ENCODE measurements at places on chromosomes 1 and 21. TPM values are rescaled to one million over a fixed set of nuclear protein-coding genes. Genes with fewer than 3 reads are reported as not detected.

The GJA8 gene
- total RNA-seq: not detected

DNA sequence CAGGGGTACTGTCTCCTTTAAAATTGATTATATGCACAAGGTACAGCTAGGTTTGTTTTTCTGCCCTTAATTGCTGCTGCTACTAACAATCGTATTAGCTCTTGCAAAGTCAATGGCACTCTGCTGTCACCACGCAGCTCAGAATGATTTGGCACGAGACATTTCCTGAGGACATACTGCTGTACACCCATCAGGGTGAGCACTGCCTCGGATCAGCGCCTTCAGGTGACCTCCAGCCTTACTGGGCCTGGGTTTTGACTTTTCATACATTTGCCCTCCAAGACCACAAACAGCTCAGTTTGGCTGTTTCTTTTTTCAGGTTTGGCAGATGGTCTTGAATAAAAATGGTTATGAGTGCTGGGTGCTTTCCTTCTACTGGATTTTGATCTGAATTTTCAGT lies 110.9 kb downstream of the NTPCR start:
- H3K4me1 ChIP-seq: no peaks in the 10 kb centered on the region
- no peaks in the 10 kb centered on the region for H3K27me3 ChIP-seq
- no peak for DNase-seq
- no peak overlapping the region for H3K27ac ChIP-seq
- no peaks in the 10 kb centered on the region for H3K36me3 ChIP-seq

GRCh38 chr1:31809698-31810097 lies 6.1 kb downstream of the SPOCD1 start:
- H3K27me3 ChIP-seq: no peaks in the 10 kb centered on the region
- H3K4me1 ChIP-seq: no peaks in the 10 kb centered on the region
- H3K4me3 ChIP-seq: no peak overlapping the region
- H3K36me3 ChIP-seq: no peaks in the 10 kb centered on the region

- H3K4me3 ChIP-seq: no peak overlapping the region
- no peak overlapping the region for H3K27ac ChIP-seq
- H3K36me3 ChIP-seq: no peaks in the 10 kb centered on the region
These were observed 35.5 kb downstream of the COLGALT2 start for GRCh38 chr1:184002071-184002470.

DNA sequence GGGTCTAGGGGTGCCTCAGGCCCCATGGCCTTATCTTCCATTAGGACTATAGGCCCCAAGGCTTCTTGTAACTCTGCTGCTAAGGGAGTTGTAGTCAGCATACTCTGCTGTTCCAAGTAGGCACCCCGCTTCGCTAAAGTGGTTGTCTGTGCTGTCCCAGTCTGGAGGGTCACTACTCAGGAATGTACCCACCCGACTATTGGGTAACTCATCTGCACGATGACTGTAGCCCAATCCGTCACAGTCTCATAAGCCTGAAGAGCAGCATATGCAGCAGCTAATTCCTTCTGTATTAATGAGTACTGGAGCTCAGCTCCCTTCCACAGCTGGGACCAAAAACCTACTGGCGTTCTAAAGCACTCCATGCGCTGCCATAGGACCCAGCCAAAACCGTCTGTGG lies 111.0 kb downstream of the GDAP2 start:
- H3K27ac ChIP-seq: no peak overlapping the region
- H3K27me3 ChIP-seq: no peaks in the 10 kb centered on the region
- H3K4me3 ChIP-seq: no peak overlapping the region
- no peaks in the 10 kb centered on the region for H3K36me3 ChIP-seq

DNA sequence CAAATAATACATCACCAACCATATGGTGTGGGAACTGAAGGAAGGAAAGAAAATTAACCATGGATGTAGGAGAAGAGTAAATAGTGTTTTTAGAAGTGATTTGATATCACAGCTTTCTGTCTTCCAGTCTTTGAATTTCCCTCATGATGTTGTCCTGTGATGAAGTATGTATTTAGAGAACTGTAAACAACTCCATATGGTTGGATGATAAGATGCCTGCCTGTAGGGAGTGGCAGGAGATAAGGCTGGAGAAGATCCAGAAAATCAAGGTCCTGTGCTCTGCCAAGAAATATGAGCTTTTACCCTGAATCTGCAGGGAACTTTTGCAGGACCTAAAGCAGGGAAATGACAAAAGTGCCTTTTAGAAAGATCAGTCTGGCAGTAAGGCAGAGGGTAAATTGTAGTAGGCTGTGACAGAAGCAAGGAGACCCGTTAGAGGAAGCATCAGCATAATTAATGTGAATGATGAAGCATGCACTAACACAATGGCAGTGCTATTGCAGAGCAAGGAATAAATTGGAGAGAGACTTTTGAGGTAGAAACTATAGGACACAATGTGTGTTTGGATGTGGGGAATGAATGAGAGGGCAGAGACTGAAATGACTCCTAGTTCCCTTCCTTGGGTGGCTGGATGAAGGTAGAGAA lies 21.9 kb downstream of the CEPT1 start:
- no peak overlapping the region for H3K27ac ChIP-seq
- DNase-seq: no peak
- H3K4me3 ChIP-seq: no peak overlapping the region
- H3K4me1 ChIP-seq: no peaks in the 10 kb centered on the region
- no peaks in the 10 kb centered on the region for H3K27me3 ChIP-seq

DNA sequence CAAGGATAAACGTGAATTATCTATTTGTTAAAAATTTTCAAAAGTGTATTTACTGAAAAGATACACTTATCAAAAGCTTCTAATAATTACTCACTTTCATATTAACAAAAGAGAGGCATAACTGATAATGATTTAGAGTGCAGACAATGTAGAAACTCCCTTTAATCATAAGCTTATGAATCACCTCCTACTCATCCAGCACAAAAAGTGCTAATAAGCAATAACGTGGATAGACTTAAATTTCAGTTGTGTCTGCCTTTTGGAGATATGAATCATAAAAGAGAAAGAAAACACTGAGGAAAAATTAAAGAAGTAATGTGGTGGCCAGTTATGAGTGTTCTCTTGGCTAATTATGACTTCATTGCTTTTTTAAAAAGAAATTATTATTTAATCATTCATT lies 827.6 kb upstream of the B3GALT2 start:
- DNase-seq: no peak
- H3K4me1 ChIP-seq: no peaks in the 10 kb centered on the region
- H3K36me3 ChIP-seq: no peaks in the 10 kb centered on the region
- H3K27me3 ChIP-seq: no peaks in the 10 kb centered on the region

GRCh38 chr1:78426408-78426807 lies 64.4 kb upstream of the PTGFR start:
- no peaks in the 10 kb centered on the region for H3K36me3 ChIP-seq
- no peak for DNase-seq
- no peaks in the 10 kb centered on the region for H3K4me1 ChIP-seq
- H3K27ac ChIP-seq: no peak overlapping the region

GRCh38 chr1:236173174-236173767 lies 30.9 kb downstream of the GPR137B start:
- no peaks in the 10 kb centered on the region for H3K36me3 ChIP-seq
- no peaks in the 10 kb centered on the region for H3K4me1 ChIP-seq
- no peak overlapping the region for H3K4me3 ChIP-seq
- no peak overlapping the region for H3K27ac ChIP-seq
- no peaks in the 10 kb centered on the region for H3K27me3 ChIP-seq
- DNase-seq: no peak

- H3K4me1 ChIP-seq: no peaks in the 10 kb centered on the region
- H3K36me3 ChIP-seq: no peaks in the 10 kb centered on the region
- DNase-seq: no peak
- no peak overlapping the region for H3K27ac ChIP-seq
These were observed 179.9 kb downstream of the FASLG start for GRCh38 chr1:172838680-172839313.

DNA sequence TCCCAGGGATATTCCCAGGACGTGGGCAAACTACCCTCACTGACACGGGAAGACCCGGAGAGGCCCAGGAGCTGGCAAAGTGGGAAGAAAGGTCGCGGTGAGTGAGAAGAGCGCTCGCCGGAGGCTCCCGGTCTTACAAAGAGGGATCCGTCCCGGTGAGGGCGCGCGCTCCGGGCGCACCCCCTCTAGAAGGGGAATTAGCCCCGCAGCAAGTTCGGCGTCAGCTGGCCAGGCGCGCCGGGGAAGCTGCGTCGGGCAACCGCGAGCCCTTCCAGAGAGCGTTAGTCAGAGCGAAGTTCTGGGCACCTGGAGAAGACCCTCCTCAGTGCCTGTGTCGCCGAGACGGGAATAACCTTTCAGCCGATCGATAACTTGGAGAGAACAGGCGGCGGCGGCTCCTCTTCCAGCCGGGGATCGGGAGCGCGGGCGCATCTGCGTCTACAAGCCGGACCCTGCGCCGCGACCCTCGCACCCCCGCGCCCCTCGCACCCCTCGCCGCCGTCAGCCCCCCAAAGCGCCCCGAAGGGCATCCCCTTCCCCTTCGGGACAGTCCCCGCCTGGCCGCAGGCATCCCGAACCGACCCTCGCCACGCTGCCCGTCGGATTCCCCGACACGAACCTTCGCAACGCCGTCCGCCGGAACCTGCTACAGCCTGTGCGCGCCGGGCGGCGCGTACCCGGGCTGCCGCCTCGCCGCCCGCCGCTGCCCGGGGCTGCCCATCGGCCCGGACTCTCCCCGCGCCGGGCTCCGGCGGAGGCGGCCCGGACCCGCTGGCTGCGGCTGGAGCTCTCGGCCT lies 485 bp downstream of the SIPA1L2 start:
- DNase-seq: peak; percentile 51
- H3K4me1 ChIP-seq: peaks cover 7% of the 10 kb centered on the region
- peaks cover 3% of the 10 kb centered on the region for H3K27me3 ChIP-seq
- H3K27ac ChIP-seq: peak overlapping the region; percentile 63
- no peaks in the 10 kb centered on the region for H3K36me3 ChIP-seq
- H3K4me3 ChIP-seq: peak overlapping the region; percentile 86

DNA sequence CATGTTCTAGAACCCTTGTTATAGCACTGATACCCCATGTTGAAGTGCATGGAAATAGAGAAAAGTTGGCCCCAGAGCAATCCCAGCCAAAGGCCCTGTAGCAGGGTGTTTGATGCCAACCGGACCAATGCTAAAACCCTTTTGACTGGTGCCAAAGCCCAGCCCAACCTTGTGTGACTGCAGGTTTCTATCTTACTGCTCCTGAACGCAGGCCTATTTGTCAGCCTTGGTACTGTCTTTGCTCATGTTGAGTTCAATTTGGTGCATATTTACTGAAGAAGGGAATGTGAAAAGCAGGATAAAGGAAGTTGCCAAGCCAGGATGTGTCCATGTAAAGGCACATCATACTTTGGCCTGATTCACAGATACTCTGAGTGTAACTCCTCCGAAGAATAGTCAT lies 51.7 kb upstream of the NFASC start:
- H3K36me3 ChIP-seq: no peaks in the 10 kb centered on the region
- no peak for DNase-seq
- H3K4me1 ChIP-seq: no peaks in the 10 kb centered on the region
- H3K27ac ChIP-seq: no peak overlapping the region
- no peak overlapping the region for H3K4me3 ChIP-seq

DNA sequence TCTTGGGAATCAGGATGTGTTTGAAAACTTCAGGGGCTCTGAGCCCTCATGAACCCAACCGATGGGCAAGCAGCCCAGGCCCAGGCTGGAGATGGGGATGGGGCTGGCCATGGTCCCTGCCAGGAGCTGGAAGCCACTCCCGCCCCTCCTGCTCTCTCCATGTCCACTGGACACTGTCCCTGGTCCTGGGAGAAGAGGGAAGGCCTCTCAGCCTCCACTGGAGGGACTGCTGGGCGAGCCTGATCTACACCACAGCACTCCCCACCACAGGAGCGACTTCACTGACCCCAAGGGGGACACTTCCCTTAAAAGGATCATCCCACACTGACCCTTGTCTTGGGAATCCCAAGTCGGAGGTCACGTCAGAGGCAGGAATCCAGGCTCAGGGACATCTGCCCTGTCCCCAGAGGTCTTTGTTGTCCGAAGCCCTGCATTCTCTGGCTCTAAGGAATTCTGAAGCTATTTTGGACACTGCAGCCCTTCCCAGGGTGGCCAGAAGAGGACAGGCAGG lies 16.9 kb upstream of the COL18A1 start:
- DNase-seq: no peak
- H3K36me3 ChIP-seq: no peaks in the 10 kb centered on the region
- H3K4me1 ChIP-seq: no peaks in the 10 kb centered on the region
- H3K27ac ChIP-seq: no peak overlapping the region
